Hematopoietic multipotent progenitor cell treated with erythropoietin and hydrocortisone succinate and interleukin-3 and kit ligand, for 4 days (in vitro differentiated cells): ENCODE measurements at places on chromosomes 7 and 10.

GRCh38 chr7:158113321-158114025 lies 474.1 kb downstream of the PTPRN2 start:
- no peak for DNase-seq

- DNase-seq, result no peak
Measured at GRCh38 chr7:70695795-70696083, 436.2 kb upstream of the GALNT17 start.

- DNase-seq, result no peak
Measured at GRCh38 chr7:51313738-51314425, 2.7 kb downstream of the COBL start.

DNA sequence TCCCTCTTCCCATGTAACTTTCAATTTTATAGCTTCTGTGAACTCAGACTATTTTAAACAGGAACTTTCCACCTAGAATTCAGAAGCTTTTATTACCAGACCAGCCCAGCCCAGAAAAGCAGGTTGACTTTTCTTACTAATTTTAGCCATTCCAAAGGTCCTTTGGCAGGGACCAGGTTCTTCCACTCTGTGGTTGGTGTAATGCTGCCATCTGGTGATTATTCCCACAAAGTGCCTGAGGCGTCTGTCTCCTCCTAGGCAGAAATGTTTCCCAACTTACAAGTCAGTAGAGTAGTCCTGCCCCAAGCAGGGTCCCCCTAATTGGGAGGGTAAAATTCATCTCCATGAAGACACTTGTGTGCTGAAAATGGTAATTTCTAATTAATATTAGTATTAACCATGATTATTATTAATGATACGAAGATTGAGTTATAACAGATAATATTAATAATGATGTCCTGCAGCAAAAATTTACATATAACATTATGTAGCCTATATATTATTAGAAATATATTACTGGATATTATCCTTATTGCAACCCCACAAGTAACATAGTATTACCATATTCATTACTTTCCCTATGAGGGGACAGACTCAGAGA lies 53.0 kb upstream of the PPP1R17 start:
- DNase-seq, result peak; percentile 61

DNA sequence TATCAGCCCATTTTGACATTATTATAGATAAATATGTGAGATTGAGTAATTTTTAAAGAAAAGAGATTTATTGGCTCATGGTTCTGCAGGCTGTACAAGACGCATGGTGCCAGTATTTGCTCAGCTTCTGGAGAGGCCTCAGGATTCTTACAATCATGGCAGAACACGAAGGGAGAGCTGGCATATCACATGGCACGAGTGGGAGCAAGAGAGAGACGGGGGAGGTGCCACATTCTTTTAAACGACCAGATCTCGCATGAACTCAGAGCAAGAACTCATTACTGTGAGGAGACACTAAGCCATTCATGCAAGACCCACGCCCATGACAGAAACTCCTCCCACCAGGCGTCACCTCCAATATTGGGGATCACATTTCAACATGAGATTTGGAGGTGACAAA lies 40.1 kb upstream of the ZNF488 start:
- no peak for DNase-seq

- DNase-seq, result no peak
Measured at GRCh38 chr7:22320416-22320815, 36.5 kb downstream of the RAPGEF5 start.

DNA sequence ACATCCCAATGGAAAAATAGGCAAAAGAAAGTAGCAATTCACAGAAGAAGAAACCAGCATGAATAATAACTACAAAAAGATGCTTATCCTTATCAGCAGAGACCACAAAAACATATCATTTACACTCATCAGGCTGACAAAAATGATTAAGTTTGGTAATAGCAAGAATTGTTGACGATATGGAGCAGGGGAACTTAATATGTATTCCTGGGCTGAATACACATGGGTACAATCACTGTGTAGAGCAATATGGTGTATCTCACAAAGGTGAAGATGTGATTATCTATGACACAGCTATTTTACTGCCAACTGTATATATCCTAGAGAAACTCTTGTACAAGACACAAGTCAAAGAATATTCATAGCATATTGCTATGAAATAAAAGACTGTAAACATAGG lies 141.8 kb upstream of the NOBOX start:
- peak; percentile 20 for DNase-seq

DNA sequence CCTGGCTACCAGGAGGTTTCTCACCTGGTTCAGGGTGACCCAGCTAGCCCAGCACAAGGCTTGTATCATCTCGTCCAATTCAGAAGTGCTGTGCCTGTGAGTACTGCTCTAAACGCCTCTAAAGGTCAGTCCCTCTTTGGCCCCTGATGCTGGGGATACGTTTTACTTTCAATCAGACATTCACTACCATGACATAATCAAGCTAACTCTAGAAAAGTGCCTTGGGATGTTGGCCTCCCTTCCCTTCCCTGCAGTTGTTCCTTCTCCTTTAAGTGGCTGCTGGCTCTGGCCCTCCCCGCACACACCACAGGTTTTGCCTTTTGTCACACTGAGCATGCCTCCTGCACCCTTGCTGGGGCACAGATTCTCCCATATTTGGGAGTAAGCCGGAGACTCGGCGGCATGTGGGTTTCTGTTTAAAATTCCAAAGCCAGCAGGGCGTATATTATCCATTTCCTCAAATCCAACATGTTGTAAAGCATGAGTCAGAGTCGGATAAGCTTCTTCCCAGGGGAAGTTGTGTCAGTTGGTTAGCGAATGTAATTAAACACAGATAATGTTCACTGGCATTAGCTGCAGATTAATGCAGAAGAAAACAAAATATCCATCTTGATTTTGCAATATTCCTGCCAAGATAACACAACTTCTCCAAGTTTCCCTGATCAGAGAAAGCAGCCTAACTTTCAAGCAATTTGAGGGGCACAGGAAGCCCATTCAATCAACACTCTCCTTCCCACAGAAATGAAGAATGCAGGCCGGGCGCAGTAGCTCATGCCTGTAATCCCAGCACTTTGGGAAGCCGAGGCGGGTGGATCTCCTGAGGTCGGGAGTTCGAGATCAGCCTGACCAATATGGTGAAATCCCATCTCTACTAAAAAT lies 31.8 kb upstream of the VCL start:
- no peak for DNase-seq

DNA sequence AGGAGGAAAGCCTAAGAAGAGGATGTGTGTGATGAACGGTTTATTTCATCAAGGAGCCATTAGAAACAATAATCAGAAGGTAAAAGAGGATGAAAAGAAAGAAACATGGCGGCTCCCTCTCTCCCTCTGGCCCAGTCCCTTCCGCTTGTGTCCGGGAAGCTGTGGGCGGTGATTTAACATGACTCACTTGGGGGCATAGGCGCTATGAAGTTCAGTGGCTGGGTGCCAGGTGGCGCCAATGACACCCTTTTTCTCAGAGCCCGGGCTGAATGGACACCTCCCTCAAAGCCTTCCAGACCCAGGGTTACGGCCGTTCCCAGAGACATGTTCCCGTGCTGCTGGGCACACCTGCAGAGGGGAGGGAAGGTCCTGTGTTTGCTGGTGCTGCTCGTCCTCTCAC lies 244.0 kb downstream of the SKAP2 start:
- DNase-seq, result peak; percentile 39

GRCh38 chr10:76251841-76252671 lies 820.6 kb downstream of the LRMDA start:
- DNase-seq, result no peak
